Activated CD4-positive, alpha-beta T cell treated with anti-CD3 and anti-CD28 coated beads, Interleukin-2, amount 10 ng/mL, durations not matched to agents 24 days and 14 days (primary cell): ENCODE measurements at places on chromosomes 16 and 17.
A peak's percentile ranks its signal among the peaks of the same experiment; 100 is the strongest.

DNA sequence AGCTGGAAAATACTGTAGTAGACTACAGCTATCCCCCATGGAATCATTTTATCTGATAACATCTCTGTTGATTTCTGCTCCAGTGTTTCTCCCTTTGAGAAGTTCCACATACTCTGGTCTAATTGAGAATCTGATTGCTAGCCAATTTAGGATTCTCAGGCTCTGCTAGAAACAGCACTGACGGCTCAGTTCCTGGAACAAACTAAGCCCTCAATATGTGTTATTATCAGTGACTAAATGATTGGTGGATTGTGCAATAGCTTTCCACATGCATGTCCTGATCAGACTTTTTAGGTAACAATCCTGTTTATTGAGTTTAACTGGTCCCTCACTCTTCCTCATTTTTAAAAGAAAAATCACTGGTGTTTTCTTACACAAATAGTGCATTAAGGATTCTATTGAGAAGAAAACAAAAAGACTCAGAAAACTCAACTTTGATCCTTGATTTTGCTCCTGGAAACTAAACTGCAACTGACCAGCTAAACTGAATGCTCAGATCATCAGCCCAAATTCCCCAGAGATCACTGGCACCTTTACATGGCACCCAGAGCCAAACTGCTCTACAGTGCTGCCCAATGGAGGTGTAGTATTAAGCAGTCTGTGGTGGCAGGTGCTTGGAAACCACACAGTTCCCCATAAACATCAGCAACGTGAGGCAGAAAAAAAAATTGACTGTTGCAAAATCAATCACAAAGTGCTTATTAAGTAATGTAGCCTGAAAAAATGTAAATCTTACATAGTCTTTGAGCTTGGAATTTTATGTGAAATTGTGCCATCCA lies 423.7 kb downstream of the TOX3 start:
- no peak for DNase-seq

DNA sequence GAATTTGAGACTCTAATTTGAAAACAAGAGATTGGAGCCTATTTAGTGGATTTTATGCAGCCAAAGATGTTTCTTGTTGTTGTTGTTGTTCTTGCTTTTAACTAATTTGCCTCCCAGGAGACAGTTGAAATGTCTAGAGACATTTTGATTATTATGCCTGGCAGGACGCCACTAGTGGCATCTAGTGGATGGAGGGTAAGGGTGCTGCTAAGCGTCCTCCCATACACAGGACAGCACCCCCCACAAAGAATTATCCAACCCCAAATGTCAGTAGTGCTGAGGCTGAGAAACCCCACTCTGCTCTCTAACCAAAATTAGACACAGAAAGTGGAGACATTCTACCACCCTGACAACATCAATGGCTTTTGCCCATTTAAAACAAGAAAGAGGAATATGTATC lies 15.4 kb upstream of the HSBP1 start:
- DNase-seq, result no peak

GRCh38 chr16:4091240-4092012 lies 24.8 kb downstream of the ADCY9 start:
- DNase-seq, result no peak

GRCh38 chr16:65510241-65510640 lies 388.4 kb upstream of the CDH11 start:
- DNase-seq, result no peak

DNA sequence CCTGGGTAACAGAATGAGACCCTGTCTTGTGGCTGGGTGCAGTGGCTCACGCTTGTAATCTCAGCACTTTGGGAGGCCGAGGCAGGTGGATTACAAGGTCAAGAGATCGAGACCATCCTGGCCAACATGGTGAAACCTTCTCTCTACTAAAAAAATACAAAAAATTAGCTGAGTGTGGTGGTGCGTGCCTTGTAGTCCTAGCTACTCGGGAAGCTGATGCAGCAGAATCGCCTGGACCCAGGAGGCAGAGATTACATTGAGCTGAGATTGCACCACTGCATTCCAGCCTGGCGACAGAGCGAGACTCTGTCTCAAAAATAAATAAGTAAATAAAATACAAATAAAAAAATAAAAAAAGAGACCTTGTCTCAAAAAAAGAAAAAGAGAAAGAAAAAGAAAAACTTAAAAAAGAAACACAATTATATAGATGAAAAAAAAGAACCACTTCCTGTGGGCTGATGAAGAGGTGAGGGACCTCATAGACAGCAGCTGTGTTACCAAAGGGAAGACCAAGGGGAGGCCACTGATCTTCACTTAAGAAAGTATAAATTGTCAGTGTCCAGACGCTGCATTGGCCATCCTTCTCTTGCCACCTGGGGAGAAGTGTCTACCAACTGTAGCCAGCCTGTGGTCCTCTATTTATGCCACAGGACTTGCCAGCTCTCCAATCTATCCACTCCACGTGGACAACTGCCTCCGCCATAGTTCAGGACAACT lies 24.4 kb upstream of the SMG1 start:
- DNase-seq, result peak; percentile 63

DNA sequence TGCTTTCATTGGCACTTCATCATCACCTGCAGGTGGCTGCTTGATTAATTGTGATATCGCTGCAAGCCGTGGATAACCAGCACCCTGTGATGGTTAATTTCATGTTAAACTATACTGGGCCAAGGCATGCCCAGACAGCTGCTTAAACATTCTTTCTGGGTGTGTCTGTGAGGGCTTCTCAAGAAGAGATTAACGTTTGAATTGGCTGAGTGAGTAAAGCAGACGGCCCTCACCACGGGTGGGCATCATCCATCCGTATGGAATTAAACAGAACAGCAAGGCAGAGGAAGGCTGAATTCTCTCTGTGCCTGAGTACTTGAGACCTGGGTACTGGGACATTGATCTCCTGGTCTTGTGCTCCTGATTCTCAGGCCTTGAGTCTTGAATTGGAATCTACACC lies 7.1 kb upstream of the ZNF213 start:
- no peak for DNase-seq

DNA sequence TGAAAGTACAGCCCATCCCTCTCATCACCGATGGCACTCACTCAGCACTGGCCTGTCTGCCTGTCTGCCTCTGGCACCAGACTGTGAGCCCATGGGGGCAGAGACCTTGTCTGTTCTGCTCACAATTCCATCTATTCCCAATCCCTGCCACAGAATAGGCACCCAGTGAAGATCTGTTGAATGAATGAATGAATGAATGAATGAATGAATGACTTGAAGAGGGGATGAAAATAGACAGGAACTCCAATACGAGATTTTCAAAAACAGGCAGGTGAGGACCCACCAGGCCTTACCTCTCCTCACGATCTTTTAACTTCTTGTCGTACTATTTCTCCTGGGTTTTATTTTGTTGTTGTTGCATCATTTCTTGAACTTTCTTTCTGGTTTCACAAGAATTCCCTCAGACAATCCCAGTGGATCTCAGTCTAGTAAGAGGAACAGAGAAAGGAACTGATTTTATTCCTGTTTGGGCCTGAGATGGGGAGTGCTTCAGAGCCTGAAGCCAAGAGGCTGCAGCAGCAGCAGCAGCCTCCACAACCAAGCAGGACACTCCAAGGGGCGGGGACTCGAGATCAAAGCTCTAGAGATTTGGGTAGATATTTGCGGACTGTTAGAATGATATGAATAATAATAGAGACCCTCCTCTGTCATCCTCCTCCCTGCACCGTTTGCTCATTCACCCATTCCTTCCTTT lies 17.7 kb downstream of the KRT9 start:
- no peak for DNase-seq

GRCh38 chr17:56887105-56887504 lies 26.7 kb downstream of the TRIM25 start:
- DNase-seq, result no peak

- no peak for DNase-seq
Observed at GRCh38 chr17:79815836-79816461, 19.1 kb upstream of the CBX8 start.

DNA sequence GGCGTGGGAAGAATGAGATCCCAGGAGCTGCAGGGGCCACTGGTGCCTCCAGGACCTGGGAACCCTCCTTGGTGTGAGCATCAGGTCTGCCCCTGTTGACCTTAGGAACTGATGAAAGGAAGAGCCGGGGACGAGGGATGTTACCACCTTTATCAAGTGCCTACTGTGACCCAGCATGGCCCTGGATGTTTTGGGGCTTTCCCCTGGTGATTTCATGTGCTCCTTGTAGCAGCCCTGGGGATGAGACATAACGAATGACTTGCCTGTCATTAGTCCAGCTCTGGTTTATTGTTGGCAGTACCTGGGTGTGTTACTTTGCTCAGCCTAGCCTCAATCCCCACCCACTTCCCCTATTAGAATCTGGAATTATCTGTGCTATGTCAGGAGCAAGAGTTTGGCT lies 39.9 kb downstream of the WSCD1 start:
- no peak for DNase-seq

- DNase-seq, result peak; percentile 17
Observed at GRCh38 chr17:56026915-56027314, 126.4 kb upstream of the ANKFN1 start.

DNA sequence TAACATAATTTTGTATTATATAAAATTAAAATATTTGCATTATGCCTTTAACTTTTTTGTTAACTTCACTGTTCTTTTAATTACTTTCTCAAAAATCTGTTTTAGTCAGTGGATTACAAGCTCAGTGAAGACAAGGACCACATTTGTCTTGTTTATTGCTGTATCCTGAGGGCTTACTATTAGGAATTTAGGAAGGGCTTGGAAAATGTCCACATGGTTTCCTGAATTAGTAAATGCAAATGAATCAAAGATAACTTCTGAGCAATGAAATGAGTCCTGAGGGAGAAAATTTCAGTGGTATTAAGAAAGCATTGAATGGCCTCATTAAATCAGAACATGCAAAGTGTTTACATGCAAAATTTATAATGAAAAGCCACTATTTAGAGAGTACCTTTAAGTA lies 1293.2 kb upstream of the GOT2 start:
- DNase-seq, result no peak

DNA sequence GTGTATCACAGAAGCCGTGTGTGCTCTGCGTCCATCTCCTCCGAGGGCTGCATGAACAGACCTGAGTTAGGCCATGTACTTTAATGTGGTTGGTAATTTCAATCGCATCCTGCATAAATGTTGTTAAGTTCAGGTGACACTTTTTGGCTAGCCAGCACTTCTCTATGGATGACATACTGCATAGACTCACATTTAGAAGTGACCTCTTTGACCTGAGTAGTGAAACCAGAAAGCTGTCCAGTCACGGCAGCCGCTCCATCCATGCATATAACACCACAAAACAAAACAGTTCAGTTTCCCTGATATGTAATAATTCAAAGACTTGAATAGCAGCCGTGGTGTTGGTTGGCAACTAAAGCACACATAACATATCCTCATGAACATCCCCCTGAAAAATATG lies 94.1 kb downstream of the CYTH1 start:
- no peak for DNase-seq

GRCh38 chr17:76056882-76057281 lies 15.4 kb downstream of the SRP68 start:
- no peak for DNase-seq

GRCh38 chr17:40122999-40123810 lies 1.4 kb downstream of the MSL1 start:
- peak; percentile 91 for DNase-seq

- DNase-seq, result no peak
Observed at GRCh38 chr17:75553295-75554110, 28.0 kb downstream of the LLGL2 start.

DNA sequence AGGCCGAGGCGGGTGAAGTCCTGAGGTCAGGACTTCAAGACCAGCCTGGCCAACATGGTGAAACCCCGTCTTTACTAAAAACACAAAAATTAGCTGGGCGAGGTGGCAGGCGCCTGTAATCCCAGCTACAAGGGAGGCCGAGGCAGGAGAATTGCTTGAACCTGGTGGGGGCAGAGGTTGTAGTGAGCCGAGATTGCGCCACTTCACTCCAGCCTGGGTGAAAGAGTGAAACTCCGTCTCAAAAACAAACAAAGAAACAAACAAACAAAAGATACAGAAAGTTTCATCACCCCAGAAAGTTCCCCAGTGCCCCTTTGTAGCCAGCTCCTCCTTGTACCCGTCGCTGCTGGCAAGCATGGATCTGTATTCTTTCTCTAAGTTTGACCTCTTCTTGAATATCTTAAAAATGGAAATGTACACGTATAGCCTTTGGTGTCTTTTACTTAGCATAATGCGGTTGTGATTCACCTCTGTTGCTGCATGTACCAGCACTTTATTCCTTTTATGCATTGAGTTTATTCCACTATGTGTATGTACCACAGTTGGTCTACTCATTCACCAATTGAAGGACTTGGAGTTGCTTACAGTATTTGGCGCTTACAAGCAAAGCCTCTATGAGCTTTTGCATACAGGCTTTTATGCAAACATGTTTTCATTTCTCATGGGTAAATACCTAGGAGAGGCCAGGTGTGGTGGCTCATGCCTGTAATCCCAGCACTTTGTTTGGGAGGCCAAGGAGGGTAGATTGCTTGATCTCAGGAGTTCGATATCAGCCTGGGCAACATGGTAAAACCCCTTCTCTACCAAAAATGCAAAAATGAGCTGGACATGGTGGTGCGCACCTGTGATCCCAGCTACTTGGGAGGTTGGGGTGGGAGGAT lies 87.5 kb upstream of the CLEC18A start:
- DNase-seq, result no peak

DNA sequence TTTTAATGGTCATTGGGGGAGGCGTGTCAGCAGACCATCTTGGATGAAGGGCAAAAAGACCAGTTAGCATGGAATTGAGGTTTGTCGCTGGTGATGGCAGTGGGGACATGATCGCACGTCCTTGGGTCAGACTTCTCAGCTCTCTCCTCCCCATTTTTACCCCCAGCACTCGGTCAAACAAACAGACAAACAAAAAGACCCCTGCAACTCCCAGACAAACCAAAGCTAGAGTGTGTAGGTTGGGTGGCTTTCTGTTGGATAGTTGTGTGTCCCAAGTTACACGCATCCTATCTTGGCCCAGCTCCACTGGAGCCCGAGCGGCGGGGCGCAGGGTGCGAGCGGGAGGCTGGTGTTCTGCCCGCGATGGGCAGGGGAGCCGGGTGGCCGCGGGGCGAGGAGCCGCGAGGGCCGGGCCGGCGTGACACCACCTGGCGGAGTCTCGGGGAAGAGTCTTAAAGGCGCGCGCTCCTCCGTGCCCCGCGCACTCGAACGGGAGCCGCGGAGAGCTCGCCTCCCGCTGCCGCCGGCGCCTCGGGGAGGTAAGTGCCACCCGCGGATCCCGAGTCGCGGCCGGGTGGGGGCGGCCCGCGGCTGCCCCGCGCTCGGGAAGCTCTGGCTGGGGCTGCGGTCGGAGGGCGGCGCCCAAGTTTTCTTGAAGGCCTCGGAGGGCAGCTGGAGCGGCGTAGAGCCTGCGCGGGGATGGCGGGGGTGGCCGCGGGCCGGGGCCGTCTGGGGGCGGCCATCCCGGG lies 18.5 kb upstream of the NTN1 start:
- peak; percentile 80 for DNase-seq

DNA sequence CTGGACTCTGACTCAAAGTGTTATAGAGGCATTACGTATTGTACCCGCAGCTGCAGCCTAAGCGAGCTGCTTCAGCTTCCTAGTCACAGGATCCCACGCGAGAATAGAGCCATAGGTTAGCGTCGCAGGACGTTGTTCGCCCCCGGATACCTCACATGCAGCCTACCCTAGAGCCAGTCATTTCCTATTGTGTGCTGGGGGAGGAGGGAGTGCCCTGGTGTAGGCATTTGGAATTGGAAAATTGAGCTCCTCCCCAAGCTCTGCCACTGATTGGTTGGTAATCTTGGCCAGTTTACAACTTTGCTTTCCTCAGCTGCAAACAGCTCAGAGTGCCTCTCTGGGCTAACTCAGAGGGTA lies 530 bp downstream of the NAA60 start:
- no peak for DNase-seq
